ENCODE measurements at places on chromosomes 1 and 21.

- DNase-seq, result no peak
These were observed 78.6 kb downstream of the LAMC1 start for GRCh38 chr1:183101841-183102276.

GRCh38 chr1:6519935-6520671 lies 28.6 kb upstream of the PLEKHG5 start:
- DNase-seq, result no peak

DNA sequence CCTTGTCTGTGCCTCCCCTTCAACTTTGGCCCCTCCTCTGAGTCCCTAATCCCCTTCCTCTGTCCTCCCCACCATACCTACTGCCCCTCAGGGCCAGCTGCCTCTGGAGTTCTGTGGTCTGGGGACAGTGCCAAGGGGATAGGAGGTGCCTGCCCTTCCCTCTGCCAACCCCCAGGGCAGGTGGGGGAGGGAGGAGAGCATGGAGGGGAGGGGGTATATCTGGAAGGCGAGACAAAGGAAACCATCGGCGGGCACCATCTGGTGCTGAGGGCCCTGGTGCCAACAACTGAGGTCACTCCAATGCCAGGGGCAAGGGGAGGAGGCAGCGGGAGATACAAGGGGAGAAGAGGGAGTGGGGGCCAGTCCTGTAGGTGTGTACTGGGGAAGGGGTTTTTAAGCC lies 9.6 kb downstream of the RAB25 start:
- no peak for DNase-seq

GRCh38 chr1:197041486-197042353 lies 25.3 kb downstream of the F13B start:
- DNase-seq, result no peak

GRCh38 chr1:237032029-237032428 lies 10.0 kb upstream of the RYR2 start:
- DNase-seq, result no peak

DNA sequence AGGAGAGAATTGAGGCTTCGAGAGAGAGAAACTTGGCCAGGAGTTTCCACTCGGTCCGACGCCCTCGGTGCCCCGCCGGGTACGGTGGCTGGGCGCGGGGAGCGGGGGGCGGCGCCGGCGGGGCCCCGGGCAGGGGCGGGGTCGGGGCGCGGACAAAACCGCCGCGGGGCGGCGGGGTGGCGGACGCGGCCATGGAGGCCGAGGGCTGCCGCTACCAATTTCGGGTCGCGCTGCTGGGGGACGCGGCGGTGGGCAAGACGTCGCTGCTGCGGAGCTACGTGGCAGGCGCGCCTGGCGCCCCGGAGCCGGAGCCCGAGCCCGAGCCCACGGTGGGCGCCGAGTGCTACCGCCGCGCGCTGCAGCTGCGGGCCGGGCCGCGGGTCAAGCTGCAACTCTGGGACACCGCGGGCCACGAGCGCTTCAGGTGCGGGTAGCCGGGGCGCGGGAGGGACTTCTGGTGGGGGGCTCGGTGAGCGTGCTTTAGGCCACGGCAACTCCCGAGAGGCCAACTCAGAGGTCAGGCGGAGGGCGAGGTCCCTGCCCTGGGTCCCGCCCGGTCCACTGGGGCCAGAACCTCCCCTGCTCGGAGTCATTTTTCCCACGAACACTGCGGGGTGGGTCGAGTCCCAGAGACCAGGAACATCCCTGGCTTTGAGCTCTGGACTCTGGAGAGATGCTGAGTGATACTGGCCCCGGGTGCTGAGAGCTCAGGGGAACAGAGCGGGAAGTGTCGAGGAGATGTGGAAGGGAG lies 431 bp downstream of the RAB42 start:
- DNase-seq, result peak; percentile 38

DNA sequence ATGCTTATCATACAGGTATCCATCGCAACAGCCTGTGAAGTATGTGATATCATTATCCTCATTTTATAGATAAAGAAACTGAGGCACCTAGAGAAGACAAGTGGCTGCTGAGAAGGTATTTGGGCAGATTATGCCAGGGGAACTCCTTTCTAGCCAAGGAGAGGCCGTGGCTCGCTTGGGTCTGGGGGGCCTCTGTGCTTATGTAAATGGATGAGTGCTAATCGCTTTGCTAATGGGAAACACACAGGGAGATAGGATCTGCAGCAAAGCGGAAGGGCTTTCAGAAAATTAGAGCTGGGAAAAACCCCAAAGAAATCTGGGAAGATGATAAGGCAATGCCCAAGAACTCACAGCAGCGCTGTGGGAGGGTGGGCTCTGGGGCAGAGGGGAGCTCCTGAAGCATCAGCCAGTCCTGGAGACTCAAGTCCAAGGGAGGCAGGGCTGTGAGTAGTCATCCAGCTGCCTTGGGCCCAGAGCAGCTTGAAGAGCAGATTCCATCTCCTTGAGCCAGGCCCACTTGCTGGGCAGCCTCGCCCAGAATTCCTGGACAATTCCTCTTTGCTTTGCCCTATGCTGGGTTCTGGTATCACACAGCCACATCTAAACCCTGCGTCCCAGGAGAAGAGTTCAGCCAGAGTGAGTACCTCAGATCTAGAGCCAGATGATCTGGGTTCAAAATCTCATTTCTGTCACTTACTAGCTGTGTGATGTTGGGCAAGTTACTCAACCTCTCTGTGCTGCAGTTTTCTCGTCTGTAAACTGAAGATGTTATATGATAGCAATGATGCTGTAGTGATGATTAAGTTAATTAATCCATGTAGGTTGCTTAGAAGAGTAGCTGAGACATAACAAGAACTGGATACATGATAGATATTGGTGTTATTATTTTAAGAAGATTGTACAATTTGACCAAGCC lies 36.7 kb downstream of the FOXD2 start:
- no peak for DNase-seq

Measured in erythroblast (primary cell).